Kidney epithelial cell (primary cell): ENCODE measurements at places on chromosomes 1 and 21.

- no peak for DNase-seq
Measured at GRCh38 chr1:88537787-88538186, 146.3 kb upstream of the PKN2 start.

GRCh38 chr1:235161685-235162327 is 756 bp upstream of the RBM34 start:
- no peak for DNase-seq

- no peak for DNase-seq
Measured at GRCh38 chr1:206979379-206980043, 9.3 kb upstream of the FCAMR start.

- no peak for DNase-seq
Measured at GRCh38 chr1:178495158-178495557, 1.6 kb downstream of the CLEC20A start.

- no peak for DNase-seq
Measured at GRCh38 chr1:23591460-23592208, 32.3 kb upstream of the ID3 start.

- no peak for DNase-seq
Measured at GRCh38 chr1:36342426-36343185, 19.2 kb upstream of the EVA1B start.

DNA sequence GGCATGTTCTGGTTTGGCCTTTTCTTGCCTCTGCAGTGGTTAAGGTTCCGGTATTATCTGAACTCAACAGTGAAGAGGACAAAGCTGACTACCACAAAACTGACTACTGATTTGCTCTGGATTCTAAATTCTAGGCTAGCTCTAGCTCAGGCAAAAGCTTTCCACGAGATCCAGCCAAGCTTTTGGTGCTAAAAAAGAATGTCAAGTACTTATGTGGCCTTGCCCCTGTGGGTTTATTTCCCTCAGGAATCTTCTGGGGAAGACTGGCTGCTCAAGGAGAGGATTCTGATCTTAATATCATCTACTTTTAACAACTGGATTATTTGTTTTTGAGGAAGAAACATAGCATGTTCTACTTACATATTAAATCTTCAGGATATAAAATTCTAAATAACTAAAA is 26.1 kb upstream of the MTMR11 start:
- DNase-seq: no peak

GRCh38 chr1:162823771-162824525 is 33.4 kb downstream of the HSD17B7 start:
- DNase-seq: no peak

GRCh38 chr1:195941795-195942194 is 666.4 kb downstream of the KCNT2 start:
- DNase-seq: no peak

DNA sequence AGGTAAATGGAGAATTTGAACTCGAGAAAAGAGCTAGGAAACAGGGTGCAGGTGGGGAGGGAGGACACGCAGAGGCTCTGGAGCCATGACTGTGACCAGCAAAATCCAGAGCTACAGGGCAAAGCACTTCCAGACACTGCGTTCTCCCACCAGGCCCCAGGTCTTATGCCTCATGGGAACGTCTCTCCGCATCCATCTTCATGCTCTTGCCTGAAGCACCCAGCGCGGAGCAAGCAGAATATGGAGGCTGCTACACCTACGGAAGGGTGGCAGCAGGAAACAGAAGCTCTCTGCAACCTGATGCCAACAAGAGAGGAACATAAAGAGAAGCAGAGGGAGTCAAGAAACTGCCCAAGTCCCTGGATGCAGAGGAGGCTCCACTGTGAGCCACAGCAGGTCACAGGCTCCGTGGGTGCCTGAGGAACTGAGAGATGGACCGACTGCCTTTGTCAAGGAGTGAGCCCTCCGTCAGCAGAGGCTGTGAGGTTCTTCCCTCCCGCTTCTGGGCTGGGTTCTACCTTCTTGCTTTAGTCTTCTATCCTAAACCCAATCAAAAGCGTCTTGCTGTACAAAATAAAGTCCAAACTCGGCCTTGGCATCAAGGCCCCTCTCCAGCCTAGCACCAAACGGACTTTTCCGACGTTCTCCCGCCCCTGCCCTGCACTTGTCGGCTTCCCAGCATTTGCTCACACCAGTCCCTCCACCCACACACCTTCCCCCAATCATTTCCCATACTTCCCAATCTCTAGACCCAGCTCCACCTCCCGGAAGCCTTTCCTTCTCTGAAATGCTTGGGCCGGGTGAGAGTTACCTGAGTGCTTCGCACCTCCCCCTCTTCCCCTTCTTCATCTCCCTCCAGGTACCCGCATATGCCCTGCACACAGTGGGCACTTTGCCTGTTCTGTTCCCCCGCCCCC is 930 bp downstream of the DHCR24 start:
- no peak for DNase-seq

- no peak for DNase-seq
Measured at GRCh38 chr21:45846373-45847160, 135.0 kb upstream of the COL6A1 start.

- no peak for DNase-seq
Measured at GRCh38 chr1:34806396-34806795, 13.6 kb downstream of the GJA4 start.

DNA sequence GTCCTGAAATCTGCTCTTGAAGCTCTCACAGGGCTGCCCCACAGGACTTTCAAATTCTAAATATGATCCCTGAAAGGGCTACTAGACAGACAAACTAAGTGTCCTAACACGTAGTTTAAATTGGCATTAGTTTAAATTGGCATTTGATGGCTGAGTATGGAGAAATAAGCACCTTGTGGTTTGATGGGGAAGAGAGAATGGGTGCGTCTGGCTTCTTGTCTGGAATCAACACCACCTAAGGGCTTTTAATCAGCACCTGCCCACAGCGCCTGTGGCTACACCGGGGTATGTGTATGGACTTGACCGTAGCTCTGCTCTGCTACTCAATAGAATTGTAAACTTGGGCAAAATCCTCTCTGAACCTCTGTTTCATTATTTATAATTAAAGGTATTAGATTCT is 5.7 kb upstream of the LAMB3 start:
- no peak for DNase-seq

DNA sequence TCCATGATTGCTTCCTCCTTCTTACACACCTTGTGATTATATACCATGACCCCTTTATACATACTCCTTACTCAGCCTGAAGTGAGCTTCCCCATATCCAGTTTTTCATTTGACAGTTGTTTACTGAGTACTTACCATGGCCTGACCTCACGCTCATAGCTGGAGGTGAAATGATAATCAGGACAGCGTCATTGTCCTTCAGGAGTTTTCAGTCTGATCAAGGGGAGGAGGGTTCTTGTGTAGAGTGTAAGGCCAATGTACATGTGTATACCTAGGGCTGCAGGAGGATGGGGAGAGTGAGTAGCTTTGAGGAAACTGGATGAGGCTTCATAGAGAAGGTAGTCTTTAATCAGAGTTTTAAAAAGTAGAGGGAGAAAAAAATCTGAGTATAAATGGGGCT is 325.8 kb downstream of the RYR2 start:
- DNase-seq: no peak

DNA sequence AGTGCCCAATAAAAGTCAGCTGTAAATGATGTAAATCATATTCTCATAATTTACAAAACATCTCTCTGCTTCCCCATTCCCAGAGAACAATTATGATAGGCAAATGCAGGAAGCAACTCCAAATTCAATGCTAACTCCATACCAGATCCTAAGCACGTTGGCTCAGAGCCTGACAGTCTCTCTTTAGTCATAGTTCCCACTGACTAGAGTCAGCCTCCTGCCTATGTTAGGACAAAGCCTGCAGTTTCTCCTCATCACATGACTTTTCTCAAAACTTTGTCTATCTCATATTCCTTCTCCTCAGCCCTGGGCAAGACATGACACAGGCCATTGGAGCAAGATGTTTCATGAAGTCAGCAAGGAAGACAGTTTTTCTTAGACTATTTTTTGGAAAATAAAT is 101.5 kb upstream of the COL24A1 start:
- no peak for DNase-seq

DNA sequence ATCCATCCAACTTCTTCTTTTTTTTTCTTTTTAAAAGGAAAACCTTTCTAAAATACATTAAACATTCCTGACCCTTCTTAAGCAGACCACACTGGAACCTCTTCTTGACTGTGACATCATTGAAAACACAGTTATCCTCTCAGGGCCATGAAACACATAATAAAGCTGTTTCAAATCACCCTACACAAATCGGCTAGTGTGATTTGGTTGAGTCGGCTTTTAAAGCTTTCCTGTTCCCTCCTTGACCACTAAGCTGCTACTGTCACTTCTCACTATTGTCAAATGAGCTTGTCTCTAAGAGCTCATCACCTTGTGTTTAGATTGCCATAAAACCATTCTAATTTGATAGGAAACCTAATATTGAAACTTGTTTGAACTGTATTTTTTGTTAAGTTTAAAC is 5.9 kb downstream of the USP24 start:
- no peak for DNase-seq

DNA sequence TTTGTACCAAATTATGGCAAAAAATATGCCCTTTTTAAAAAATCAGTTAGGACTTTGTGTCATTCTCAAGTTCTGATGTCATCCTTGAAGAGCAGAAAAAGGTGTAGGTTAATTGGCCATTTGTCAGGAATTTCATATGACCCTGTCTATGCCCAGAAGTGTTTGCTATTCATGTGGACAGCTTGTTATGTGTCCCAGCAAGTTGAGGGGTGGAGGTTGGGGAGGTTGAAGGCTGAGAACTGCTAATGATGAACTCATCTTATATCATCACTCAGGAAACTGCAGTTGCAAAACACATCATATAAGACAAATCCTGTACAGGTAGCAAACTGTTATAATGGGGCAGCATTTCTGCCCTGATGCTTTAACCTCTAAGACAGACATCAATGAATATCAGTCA is 106.5 kb downstream of the PHTF1 start:
- no peak for DNase-seq

- no peak for DNase-seq
Measured at GRCh38 chr1:203131548-203132200, 4.1 kb downstream of the ADORA1 start.

- DNase-seq: no peak
Measured at GRCh38 chr1:212669102-212669501, 30.5 kb downstream of the BATF3 start.

DNA sequence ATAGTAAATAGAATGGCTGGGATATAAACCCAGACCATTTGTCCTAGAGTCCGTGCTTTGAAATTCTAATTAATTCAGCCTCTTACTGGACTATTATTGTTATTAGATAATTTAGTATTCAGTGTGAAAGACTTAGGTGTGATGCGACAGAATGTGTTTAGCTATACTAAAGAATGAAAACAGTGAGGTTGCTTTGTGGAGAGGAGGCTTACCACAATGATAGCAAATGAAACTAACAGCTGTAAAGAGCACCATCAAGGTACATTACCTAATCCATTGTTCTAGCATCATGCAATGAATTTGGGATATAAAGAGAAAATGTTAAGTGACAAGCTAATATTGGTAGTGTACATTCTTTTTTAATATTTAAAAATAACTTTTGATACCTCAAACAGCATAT is 911.1 kb downstream of the KCNT2 start:
- DNase-seq: no peak

DNA sequence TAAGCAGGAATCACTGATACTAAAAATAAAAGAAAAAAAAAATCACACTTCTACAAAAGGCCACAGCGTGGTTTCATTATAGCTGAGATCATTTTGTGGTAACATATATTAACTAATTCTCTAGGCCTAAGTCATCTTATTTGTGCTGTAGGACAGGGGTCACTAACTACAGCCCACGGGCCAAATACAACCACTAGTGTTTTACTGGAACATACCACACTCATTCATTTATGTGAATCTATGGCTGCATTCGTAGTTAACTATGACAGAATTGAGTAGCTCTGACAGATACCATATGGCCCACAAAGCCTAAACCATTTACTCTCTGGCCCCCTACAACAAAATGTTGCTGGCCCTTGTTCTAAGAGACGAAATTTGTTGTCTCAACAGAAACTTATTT is 224.4 kb downstream of the VAV3 start:
- DNase-seq: no peak

GRCh38 chr1:156920233-156921052 is at the start of gene LRRC71:
LRRC71 (plus strand) TSS chr1:156920632; CDS start chr1:156920804, 172 bp downstream.
- no peak for DNase-seq

GRCh38 chr1:81671038-81671437 is 129.7 kb upstream of the ADGRL2 start:
- no peak for DNase-seq

DNA sequence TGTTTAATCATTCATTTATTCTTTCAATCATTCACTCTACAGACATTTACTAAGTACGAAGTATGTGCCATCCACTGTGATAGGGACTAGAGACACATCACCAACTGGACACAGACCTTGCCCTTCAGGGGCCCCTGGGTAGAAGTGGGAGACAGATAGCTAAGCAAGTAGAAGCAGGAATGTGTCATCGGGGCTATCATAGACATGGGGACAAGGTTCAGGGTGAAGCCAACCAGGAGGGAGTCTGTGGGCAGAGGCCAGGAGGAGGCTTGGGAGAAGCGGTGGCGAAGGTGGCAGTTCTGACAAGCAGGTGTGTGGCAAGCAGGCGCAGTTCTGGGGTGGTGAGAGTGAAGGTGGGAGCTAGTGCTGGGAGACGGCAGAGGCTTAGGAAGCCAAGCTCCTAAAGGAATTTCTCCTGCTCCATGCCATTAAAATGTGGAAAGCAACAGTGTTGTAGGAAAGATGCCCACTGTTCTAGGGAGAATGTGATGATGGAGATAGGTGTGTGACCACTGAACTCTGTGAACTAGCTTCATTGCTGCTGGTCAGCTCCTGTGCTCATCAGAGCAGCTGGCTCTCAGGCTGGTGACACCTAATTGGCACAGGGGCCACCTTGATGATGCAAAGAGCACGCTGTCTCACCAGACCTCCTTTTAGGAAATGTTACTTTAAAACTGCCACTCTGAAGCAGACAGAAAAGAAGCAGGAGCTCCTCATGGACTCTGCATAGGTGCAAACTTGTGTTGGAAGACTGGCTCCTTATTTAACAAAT is 79.7 kb upstream of the LPGAT1 start:
- DNase-seq: no peak

DNA sequence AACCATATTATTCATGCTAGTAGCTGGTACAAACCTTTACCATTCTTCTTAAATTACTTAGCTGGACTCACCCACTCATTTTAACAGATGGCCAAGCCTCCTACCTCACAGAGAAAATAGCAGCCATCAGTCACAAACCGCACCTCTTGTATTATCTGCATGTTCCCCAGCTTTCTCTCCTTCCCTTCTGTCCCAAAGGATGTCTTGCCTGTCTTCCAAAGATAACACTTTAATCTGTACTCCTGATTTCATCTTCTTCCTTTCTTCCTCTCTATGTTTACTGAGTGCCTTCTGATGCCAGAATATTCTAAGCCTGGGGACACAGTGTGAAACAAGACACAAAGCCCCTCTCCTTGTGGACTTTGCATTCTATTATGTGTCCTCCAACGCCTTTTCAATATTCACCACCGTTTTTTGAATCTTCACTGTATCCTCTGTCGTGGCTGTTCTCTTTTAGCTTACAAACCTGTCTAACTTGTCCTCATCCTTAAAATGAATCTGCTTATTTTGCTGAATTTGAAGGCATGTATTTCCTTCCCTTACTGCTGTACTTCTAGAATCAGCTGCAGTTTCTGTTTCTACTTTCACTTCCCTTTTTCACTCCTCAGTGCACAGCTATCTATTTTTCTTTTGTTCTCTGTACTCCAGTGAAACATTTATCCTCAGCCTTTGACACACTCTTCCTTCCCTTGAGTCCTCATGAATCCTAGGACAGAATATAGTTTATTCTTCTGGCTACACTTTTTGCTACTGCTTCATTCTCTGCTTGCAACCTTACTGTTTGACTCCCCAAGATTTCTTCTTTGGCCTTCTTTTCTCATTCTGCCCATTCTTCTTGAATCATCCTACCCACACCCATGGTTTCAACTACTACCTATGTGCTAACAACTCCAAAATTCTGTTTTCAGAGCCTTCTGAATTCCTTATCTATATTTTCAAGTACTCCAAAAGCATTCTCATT is 216.9 kb upstream of the SAMSN1 start:
- DNase-seq: no peak
